Stimulated activated CD8-positive, alpha-beta memory T cell treated with anti-CD3 and anti-CD28 coated beads, Interleukin-7, amount 100 ng/mL, for 4 hours (primary cell): ENCODE measurements at places on chromosomes 13 and 19.

DNA sequence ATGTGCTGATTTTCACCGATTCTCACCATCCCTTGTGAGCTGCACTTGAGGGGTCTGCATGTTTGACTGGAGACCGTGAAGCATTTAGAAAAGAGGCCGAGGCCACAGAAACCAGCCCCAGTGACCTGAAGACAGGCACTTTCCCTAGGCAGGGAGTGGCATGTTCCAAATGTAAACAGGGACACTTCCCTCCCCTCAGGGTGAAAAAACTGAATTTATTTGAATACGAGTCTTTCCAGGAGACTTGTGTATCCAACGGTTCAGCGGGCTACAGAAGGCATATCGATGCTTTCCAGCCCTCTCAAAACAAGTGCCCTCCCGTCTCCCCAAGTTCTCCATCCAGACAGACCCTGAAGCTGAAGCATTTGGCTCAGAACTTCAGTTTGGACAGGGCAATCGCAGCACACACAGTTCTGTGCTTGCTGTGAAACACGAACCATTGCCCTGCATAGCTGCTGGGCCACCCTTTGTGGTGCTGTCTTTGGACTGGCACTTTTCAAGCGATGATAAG, 106.1 kb downstream of the ZIC5 start:
- DNase-seq: no peak

DNA sequence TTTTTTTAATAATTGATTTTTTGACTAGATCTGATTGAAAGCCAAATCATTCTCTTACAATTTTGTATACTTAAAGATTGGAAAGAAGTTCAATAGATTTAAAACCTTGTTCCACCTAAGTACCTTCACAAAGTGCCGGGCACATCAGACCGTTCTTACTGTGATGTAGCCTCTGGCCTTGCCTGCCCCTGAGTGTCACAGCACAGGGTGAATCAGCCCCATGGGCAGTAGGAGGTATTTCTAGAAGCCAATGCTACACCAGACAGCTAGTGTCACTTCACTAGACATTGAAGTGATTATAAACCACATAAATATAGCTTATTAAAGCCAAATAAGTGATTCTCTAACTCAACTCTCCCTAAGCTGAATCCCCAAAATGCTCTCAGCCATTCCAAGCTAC, 131.3 kb downstream of the LACC1 start:
- no peak for DNase-seq

DNA sequence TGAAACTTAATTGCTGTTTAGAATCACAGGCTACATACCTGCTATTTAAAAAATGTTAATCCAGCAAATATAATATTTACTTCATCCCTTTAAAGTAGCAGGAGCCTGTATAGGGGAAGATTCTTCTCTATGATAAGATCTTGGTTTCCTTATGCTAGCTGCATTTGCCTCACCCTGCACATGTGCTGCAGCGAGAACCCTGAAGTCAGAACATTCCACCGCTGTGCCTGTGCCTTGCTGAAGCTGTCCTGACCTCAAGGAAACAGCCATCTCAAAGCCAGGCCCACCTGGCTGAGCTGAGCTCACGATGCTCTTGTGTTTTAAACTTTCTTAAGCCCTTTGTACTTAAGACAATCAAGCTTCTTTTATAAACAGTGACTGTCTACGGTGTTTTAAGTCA, 355.0 kb upstream of the PCDH20 start:
- no peak for DNase-seq

GRCh38 chr19:7395360-7396066, 46.8 kb downstream of the ARHGEF18 start:
- no peak for DNase-seq
